ENCODE measurements at places on chromosomes 16 and 17. TPM values are rescaled to one million over a fixed set of nuclear protein-coding genes. Genes with fewer than 3 reads are reported as not detected.

Gene TEKT3
- not detected for total RNA-seq

Gene PPP4C
- total RNA-seq: 100 TPM

Gene CHST4
- not detected for total RNA-seq

Gene HSPB9
- not detected for total RNA-seq

Gene PCYT2
- total RNA-seq: 36.7 TPM

- DNase-seq: no peak
Observed at GRCh38 chr17:46776298-46777005, 42.0 kb downstream of the WNT3 start.

- DNase-seq: no peak
Observed at GRCh38 chr17:50853015-50853615, 13.0 kb downstream of the TOB1 start.

DNA sequence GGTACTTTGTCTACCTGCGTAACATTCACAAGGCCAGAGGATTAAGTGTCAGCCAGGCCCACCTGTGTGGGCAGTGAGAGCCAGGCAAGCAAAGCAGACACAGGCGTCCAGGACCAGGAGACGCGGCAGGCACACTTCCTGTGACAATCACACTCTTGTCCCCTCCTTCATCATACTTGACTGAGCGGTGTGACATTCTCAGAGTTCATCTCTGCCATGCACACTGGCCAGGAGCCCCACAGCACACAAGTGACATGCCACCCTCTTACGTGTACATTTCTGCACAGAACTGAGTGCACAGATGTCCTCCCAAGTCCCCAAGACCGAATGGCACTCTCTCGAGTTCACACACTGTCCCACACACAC, 8.7 kb downstream of the PPP1R9B start:
- no peak for DNase-seq

DNA sequence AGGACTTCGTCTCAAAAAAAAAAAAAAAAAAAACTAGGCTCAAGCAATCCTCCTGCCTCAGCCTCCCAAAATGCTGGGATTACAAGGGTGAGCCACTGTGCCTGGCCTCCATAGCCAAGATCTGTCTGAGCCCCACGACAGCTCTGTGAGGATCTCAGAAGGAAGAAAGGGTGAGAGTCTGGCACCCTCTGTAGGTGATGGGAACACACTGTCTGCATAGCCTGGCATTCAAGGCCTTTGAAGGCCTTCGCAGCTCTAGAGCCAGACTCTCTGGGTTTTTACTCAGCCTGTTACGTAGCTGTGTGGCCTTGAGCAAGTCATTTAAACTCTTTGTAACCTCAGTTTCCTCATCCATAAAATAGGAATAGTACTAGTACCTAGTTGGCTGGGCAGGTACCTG, 6.3 kb upstream of the XPO6 start:
- DNase-seq: no peak

GRCh38 chr17:56867948-56868376, 34.0 kb downstream of the DGKE start:
- no peak for DNase-seq

DNA sequence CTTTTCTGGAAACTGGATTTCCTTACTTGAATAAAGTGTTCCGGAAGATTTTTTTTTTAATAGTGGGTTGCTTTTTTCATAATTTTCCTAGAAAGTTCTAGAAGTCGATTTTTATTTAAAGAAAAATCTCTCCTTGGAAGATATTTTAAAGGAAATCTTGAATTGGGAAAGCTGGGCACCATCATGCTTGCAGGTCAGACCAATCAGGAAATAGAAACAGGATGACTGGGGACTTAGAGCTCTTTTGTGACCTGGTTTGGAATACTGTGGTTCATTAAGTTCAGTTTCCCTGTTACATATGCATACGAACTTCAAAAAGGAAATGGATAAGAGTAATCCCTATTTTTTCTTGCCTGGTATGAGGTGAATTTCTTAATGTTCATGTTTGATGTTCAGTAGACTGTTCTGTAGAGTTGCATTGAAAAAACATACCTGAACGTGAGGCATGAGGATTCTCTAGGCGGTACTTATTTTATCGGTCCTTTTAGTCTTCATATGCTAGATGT, 1.2 kb downstream of the NFATC3 start:
- DNase-seq: no peak

GRCh38 chr16:54163197-54163843, 123.3 kb downstream of the IRX3 start:
- DNase-seq: no peak

Measured in esophagus squamous epithelium (tissue), 5 donors.